ENCODE measurements at places on chromosomes 16 and 17. TPM values are rescaled to one million over a fixed set of nuclear protein-coding genes. Genes with fewer than 3 reads are reported as not detected.

PRCD gene
- 4.5 TPM for total RNA-seq

NAA60 gene
- total RNA-seq: 16.6 TPM

RPL23 gene
- 935 TPM for total RNA-seq

MT1G gene
- not detected for total RNA-seq

GCGR gene
- total RNA-seq: not detected

C16orf89 gene
- total RNA-seq: 3.0 TPM

MRTFB gene
- total RNA-seq: 14.3 TPM

KIAA0753 gene
- 12.8 TPM for total RNA-seq

CHST6 gene
- 2.1 TPM for total RNA-seq

C1QTNF8 gene
- total RNA-seq: 0.13 TPM

CCL1 gene
- total RNA-seq: not detected

ARL6IP1 gene
- total RNA-seq: 123 TPM

SPATA33 gene
- 2.2 TPM for total RNA-seq

KRT10 gene
- 4.3 TPM for total RNA-seq

TMC8 gene
- total RNA-seq: 0.13 TPM

UMOD gene
- total RNA-seq: not detected

UBTF gene
- total RNA-seq: 41.2 TPM

ADAM11 gene
- total RNA-seq: 0.79 TPM

DPEP1 gene
- total RNA-seq: not detected

SCIMP gene
- total RNA-seq: not detected

RASL10B gene
- total RNA-seq: 2.0 TPM

RPA1 gene
- total RNA-seq: 33.9 TPM

G6PC1 gene
- not detected for total RNA-seq

UNC45B gene
- total RNA-seq: not detected

GPR139 gene
- total RNA-seq: not detected

DUSP3 gene
- total RNA-seq: 68.1 TPM

WFDC1 gene
- total RNA-seq: 25.1 TPM

ASPHD1 gene
- 12.8 TPM for total RNA-seq

NDEL1 gene
- 57.7 TPM for total RNA-seq

KRTAP3-1 gene
- not detected for total RNA-seq

OVCA2 gene
- total RNA-seq: 22.2 TPM

CHMP6 gene
- 13.6 TPM for total RNA-seq

SLC22A31 gene
- total RNA-seq: 0.50 TPM

MEIOC gene
- total RNA-seq: 0.07 TPM

TEKT1 gene
- total RNA-seq: not detected

VPS35 gene
- total RNA-seq: 75.6 TPM

SERPINF2 gene
- 0.20 TPM for total RNA-seq

MTSS2 gene
- total RNA-seq: 31.2 TPM

COG7 gene
- 22.8 TPM for total RNA-seq

Measured in smooth muscle cell of the pulmonary artery (primary cell).